C1 segment of cervical spinal cord (tissue), 14 donors: ENCODE measurements at places on chromosomes 5 and 9.

GRCh38 chr9:113875459-113876150, 504 bp upstream of the ZNF618 start:
- no peak for DNase-seq

- no peak for DNase-seq
Observed at GRCh38 chr9:109956717-109957440, 176.9 kb downstream of the PALM2AKAP2 start.

DNA sequence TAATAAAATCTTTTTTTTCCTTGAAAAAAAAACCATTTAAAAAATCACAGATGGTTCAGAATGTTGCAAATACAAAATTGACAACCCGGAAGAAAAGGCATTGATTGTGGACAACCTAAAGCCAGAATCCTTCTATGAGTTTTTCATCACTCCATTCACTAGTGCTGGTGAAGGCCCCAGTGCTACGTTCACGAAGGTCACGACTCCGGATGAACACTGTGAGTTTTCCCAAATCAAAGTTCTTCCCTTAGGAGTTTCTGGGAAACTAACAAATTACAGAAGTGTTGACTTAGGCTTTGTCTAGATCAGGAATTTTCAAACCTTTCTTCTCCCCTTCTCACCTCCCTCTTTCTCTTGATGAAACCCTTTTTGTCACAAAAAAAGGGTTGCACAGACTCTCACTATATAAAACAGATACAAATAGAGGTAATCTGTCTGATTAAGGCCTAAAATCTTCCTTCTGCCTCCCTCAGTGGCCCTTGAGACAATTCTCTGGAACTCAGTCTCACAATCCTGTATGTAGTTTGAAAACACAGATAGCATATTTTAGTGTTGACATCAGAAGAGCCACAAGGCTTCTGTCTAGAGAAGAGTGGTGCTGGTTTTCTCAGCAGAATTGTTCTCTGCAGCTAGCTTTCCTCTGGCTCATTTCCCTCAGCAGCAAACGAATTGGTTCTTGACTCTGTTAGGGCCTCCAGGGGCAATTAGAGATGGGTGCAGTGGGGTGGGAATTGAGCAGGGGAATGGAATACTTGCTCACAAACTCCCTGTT, 79.5 kb downstream of the OSMR start:
- DNase-seq = no peak

DNA sequence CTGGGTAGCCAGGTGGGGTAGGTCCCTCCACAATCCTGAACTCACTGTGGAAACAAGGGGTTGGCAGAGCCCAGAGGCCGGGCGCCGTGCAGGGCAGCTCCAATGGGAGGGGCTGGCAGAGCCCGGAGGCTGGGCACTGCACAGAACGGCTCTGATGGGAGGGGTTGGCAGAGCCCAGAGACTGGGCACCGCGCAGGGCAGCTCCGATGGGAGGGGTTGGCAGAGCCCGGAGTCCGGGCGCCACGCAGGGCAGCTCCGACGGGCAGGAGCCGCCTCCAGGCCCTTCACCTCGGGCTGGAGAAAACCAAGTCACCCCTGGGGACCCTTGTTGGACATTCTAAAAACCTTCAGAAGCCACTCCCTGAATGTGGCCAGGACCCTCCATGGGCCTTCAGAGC, 9.3 kb downstream of the NACC2 start:
- DNase-seq = no peak

- DNase-seq = no peak
Observed at GRCh38 chr5:168308976-168309598, 17.6 kb downstream of the WWC1 start.
